ENCODE measurements at places on chromosomes 12 and 14.

DNA sequence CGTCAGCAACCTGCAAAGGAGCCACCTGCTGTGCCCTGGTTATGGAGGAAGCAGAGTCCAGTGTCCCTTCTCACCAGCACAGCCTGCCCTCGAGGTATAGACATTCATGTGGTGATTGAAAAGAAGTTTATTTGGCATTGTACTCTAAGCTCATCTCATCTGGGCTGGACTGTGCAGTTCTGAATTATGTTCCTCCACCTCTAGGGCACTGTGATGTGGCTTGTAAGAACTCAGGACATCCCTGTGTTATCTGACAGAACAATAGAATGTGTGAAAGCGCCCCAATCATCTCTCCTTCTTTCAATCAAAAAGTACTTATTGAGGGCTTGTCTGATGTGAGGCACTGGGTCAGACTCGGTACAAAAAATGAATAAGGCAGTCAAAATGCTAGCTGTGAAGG, 140.1 kb downstream of the DHRS2 start:
- no peak for DNase-seq

GRCh38 chr12:69330475-69331473, 17.4 kb upstream of the LYZ start:
- DNase-seq: no peak

- DNase-seq: no peak
Measured at GRCh38 chr14:30864934-30865333, 9.4 kb upstream of the COCH start.

DNA sequence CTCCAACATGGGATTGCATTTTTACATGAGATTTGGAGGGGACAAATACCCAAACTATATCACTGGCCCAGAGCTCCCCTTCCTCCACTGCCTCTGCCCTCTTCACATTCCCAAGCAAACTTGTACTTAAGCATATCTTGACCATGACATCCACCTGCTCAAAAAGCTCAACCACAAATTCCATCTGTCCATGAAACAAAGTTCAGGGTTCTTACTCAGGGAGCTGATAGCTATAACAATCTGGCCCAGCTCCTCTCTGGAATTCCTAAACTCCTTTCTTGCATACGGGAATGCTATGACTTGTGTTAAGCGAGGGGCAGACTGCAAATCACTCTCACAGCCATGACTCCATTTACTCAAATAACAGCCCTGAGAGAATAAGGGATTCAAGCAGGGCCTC, 152.1 kb downstream of the GALC start:
- no peak for DNase-seq

- no peak for DNase-seq
Measured at GRCh38 chr12:59079472-59079871, 159.2 kb upstream of the LRIG3 start.

DNA sequence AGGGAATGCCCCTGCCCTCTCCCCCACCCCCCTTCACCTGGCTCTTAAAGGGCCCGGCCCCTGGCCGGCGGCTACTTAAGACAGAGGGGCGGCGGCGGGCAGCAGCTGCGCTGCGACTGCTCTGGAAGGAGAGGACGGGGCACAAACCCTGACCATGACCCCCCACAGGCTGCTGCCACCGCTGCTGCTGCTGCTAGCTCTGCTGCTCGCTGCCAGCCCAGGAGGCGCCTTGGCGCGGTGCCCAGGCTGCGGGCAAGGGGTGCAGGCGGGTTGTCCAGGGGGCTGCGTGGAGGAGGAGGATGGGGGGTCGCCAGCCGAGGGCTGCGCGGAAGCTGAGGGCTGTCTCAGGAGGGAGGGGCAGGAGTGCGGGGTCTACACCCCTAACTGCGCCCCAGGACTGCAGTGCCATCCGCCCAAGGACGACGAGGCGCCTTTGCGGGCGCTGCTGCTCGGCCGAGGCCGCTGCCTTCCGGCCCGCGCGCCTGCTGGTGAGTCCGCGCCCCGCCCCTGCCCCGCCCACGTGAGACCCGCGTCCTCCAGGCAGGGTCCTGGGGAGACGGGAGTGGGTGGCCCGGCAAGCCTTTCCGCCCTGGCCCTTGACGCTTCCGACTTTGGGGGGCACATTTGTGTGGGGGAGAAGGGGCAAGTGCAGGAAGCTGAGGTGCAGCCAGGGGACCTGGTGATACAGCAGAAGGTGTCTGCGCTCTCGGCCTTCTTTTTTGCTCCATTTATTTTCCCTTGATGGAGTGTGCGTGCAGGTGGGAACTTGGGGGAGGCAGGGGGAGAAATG, at the start of gene IGFBP6:
IGFBP6 (plus strand) TSS at position 104 of the 790 bp plus-strand sequence; CDS start at position 155, 51 bp downstream.
- no peak for DNase-seq

DNA sequence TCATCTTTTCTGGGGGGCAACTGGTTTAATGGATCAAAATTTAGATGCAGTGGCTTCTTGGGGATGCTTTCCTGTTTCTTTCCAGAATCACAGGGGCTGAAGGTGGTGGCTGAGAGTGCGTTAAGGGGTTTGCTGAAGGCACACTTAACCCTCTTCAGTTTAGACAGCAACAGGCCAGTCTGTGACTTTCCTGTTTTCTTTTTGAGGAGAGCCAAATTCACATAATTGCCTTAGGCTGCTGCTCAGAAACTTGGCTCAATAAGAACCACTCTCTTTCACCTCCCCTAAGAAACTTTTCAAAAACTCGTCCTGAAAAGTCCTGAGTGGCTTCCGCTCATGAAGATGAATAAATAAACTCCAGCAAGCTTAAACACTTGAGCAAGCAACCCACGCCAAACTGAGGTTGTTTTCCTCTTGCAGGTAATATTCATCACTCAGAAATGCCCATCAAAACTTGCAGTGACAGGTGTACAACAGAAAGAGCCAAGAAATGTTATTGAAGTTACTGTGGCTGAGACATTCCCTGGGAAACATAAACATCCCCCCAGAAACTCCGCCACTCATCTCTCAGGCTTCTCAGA, 510.4 kb downstream of the TMEM132D start:
- no peak for DNase-seq

DNA sequence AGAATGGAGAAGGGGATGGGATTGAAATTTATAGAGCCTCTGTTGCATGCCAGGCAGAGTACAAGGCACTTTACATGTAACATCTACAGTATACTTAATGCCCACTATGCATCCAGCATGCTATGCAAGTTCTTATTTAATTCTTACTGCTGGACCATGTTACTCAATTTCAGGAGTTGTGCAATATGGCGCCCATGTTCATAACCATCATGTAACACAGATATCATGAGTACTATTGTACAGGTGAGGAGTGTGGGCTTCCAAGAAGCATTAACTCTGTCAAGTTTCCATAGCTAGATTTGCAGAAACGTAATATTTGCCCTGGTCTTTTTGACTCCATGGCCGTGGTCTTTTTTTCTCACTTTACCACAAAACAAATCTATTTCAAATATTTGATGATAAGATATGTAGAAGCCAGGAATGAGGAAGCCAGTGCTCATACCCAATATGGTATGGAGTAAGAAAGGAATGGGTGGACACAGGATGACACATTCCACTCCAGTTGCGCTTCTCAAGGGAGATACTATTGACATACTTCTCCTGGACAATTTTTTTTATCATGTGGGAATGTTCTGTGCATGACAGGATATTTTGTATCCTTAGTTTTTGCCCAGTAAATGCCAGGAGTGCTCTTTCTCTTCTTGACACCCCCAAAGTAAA, 191.8 kb downstream of the C12orf75 start:
- no peak for DNase-seq

DNA sequence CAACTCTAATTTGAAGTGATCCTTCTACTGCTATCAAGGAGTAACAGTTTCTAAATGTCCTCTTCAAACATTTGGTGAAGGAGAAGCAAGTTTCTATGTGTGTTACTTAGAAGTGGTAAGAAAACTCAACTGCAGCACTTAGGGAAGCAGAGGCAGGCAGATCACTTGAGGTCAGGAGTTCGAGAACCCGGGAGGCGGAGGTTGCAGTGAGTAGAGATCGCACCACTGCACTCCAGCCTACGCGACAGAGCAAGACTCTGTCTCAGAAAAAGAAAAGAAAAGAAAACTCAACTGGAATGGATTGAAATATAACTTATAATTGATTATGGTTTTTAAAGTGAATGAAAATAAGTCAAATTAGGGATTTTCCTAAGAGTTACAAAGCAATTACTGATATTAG, 169.7 kb upstream of the ATP2B1 start:
- DNase-seq: no peak
